ENCODE measurements at places on chromosomes 6 and 20.

DNA sequence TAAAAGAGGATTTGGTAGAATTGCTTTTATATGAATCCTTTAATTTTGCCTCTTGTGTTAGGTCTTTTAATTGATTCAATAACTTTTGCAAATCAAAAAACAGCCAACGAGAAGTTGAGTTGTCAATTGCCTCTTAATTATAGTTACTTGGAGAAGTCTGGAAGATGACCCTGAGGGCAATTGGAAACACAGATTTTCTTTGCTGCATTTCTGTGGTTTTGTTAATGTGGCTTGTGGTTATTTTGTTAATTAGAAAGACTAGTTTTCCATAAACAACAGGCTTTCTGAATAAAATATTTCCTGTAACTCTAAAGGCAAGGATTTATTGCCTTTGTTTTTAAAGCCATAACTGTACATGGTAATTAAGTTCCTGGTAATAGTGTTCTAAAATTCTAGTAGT is 513.0 kb downstream of the EPHA7 start:
- no peak for DNase-seq

DNA sequence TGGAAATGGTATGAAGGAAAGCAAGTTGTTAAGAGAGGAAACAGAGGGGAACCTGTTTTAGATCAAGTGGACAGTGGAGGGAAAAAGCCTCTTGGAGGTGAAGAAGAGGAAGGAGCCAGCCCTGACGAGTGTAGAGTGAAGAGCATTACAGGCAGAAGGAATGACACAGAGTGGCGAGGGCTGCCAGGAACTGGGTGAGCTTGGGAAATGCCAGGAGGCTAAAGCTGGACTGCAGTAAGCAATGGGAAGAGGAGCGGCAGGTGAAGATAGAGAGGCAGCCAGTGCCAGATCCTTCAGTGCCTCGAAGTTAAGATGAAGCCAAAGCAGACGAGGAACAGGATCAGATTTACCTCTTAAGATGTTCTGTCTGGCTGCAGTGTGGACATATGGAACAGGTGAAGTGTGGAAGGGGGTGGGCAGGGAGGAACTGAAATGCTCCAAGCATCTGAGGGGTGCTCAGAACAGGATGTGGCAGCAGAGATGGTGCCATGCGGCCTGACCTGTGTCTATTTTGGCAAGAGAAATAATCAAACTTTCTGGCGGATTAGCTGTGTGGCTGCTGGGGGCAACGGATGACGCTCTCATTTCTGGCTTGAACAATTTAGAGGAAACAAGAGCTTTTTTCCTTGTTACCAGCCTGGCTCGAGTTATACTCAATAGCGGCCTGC is 748.4 kb downstream of the PTPRT start:
- no peak for DNase-seq

- DNase-seq = no peak
These were observed 1.7 kb downstream of the TRERF1 start for GRCh38 chr6:42449917-42450476.

DNA sequence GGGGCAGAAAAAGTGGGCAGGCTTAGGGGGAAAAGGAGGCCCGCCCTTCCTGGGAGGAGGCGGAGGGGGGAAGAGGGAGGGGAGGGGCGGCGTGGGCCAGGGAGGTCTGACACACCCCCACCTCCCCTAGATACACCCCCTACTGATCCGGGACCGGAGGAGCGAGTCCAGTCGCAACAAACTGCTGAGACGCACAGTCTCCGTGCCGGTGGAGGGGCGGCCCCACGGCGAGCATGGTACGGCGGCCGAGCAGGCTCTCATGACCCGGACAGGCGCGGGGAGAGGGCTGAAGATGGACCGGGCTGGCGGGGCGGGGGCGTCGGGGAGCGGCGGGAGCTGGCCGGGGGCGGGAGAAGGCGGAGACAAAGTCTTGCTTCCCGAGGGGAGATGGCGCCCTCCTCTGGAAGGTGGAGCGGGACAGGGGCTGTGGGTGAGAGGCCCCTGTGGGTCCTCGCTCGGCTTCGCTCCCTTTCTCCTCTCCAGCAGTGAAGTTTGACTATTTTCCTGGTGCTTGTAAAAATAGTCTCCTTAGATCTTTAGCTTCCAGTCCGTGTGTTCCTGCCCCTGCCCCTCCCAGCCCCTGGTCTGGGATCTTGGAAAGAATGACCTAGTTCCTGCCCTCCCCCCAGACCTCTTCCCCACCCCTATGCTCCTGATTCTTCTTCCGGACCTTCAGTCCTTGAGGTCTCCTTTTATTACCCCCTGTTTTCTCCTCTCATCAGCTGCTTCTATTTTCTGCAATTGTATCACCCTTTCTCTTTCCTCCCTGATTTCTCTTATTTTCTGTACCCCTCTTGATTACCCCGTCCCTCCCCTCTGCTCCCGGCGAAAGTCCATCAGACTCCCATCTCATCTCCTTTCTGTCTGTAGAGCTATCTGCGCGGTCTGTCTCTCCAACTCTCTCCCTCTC is 6.1 kb downstream of the SYNGAP1 start:
- peak; percentile 55 for DNase-seq

- no peak for DNase-seq
These were observed 2.5 kb upstream of the HLA-DRA start for GRCh38 chr6:32436995-32437836.

- DNase-seq = no peak
These were observed 25.2 kb downstream of the TBPL1 start for GRCh38 chr6:133977983-133978895.

DNA sequence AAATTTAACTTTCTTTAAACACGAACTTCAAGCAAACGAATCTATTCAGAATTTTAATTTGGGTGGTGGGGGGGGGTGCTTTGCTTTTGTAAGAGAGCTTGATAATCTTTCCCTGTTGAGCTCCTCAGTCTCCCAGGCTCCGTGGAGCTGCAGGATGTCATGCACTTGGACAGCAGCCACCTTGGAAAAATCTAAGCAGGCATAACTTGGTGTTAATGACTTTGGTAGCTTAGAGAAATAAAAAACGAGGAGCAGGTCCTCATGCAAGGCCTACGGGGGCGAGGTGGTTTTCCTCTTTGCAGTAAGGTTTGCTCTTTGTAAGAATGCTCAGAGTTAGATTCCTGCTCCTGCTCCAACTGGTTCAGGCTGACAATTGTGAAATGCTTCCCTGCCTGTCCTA is 102.3 kb downstream of the EDN1 start:
- DNase-seq = no peak

DNA sequence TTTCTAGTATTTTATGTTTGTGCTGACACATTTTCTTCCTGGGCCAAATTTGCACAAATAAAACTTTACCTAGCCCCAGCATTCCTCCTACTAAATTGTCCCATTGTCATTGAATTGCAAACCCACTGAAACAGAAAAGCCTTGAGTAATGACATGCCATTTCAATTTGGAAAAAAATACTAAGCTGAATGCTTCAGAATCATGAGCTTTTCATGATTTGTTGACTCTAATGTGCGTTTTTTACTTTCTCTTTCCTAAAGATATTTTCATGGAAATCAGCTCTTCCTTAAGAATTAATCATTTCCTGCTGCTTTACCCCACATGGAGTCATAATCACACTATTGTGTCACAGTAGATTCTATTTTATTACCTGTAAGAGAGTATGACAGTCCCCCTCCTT is 47.4 kb downstream of the TRDN start:
- DNase-seq = no peak

- no peak for DNase-seq
These were observed 528.6 kb downstream of the PRKN start for GRCh38 chr6:162198925-162199324.

GRCh38 chr6:48986105-48986504 is 476.9 kb downstream of the MMUT start:
- DNase-seq = no peak

DNA sequence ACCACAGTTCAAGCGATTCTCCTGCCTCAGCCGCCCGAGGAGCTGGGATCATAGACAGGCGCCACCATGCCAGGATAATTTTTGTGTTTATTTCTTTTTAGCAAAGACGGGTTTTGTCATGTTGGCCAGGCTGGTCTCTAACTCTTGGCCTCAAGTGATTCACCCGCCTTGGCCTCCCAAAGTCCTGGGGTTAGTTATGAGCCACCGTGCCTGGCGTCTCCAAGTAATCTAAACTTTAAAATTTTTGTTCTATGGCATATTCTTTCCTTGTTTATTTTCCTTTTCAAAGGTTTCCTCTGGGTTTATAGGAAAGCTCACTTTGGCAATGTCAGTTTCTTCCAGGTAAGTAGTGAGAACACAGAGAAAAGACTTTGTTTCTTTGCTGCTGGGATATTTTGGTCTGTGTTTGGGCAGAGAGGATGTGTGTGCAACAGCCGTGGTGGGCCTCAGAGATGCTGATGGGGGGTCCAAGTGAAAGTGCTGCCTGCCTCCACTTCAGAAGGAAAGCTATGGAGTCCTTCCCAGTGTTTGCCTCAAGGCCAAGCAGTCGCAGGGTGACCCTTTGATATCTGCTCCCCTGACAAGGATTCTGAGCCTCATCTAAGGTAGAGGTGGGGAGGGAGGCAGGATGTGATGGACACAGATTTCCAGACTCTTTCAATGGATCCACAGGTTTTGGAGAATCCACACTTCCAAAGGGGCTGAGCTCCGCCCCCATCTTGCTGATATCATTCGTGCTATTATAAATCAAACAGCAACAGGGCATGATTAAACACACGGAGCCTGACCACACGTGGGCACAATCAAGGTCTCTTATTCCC is 2.3 kb downstream of the LRP11 start:
- DNase-seq = no peak

DNA sequence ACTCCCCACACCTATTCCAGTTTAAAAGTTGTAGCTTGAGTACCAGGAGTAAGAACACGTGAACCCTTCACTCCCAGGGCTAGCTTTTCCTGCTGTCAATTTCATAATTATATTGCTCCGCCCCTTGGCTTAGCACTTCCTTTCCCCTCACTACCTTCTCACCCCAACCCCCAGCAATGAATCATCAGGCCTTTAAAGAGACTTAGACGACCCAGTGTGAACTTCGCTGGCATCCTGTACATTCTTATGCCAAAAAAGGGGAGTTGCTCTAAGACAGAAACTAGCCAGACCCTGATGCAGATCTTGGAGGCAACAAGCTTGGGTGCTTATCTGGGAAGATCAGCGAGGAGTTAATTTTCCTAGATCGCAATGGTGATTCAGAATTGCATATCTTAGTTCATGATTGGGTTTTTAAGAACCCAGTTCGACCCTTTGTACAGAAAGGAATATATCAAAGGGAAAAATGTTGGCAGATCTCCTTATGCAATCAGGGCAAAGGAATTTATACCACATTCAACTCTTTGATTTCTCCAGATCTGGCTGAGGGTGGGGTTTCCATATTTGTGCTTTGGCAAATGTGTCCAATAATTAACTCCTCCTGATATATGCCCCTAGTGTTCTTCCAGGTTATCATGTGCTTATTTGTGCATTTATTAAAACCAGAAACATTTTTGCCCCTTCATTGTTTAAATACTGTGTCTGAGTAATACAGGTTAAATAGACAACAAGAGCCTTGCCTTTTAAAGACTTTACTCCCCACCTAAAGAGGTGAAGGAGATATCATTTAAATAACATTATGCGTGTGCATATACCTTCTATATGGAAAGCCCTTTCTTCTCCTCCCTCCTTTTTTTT is 8.1 kb upstream of the ATXN1 start:
- DNase-seq = no peak

DNA sequence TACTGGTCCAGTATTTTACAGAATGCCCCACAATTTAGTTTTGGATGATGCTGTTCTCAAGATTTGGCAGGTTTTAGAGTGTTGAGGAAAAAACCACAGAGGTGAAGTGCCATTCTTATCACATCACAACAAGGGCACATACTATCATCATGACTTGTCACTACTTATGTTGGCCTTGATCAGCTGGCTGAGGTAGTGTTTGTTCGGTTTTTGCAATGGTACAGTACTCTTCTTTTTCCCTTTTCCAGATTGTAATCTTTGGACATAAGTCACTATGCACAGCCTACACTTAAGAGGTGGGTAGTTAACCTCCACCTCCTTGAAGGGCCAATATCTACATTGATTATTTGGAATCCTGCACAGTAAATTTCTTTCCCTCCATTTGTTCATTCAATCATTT is 8.8 kb downstream of the TENT5A start:
- DNase-seq = no peak

- no peak for DNase-seq
These were observed 1.4 kb upstream of the SRXN1 start for GRCh38 chr20:654417-654750.

GRCh38 chr6:121365536-121366521 is 31.5 kb upstream of the TBC1D32 start:
- DNase-seq = no peak

DNA sequence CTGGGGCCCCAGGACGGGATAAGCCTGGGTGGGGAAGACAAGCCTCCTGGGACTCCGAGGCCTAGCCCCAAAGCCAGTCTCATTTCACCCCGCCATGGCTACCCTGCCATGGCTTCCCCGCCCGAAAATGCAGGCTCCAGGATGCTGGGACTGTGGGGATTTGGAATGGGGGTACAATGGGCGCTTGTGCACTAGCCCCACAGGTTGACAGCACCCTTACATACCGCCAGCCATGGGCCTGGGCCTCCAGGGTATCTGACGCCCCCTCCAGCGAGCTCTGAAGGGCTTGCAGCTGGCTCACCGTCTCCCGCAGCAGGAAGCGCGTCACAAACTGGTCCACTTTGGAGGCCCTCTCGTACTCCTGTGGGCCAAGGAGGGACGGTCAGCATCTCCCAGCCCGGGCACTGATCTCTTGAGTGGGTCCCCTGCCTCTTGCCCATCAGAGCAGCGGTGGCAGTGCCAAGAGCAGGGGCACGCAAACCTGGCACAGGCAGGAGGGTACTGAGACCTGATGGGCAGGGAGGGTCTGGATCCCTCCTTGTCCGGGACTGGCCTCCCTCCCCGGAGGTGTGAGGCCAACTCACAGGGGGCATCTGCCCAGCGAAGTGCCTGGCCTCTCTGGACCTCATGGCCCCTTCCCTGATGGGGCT is 2.0 kb upstream of the C20orf144 start:
- DNase-seq = no peak

- DNase-seq = no peak
These were observed 121.4 kb upstream of the CEP162 start for GRCh38 chr6:84348801-84349200.

- no peak for DNase-seq
These were observed at the start of gene ZSCAN31 for GRCh38 chr6:28335564-28336283. ZSCAN31 (minus strand) TSS chr6:28336148; CDS start chr6:28329683, 6,465 bp downstream.

DNA sequence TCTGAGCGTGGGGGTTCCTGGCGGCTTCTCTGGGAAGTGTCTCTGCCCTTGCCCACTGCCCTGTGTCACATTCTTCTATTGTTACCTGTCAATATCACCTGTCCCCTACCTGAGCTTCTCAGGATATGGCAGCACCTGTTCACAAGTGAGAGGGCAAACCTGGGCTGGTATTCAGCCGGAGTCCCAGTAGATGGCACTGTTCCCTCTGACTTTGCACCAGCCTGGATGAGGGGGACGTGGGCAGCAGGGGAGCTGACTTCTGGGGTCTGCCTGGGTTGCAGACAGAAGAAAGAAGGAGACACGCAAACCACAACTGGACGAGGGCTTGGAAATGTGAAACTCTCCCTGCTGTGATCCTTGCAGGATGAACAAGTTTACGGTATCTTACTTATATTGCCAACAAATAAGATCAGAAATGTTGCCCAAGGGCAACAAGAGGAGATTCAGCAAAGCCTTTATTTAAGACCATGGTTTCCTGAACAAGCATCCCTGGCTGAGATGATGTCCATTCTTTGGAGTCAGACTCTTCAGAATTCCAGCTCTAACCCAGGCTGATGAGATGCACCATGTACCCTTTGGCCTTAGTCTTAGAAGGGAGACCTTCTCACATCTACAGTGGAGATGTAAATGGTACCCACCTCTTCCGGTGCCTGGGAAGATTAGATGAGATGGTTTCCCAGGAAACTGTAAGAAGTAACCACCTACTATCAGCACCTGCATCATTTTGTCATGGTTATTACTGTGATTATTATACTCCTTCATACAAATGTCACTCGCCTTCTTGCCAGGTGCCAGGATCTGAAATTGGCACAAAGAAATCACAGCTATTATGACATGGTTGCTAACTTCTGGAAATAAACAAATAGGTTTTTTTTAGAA is 400.0 kb upstream of the CDH4 start:
- DNase-seq = no peak

All from SHP77 treated with DMSO at 0.1 percent for 48 hours (cell line).